ENCODE measurements at places on chromosomes 1 and 21. TPM values are rescaled to one million over a fixed set of nuclear protein-coding genes. Genes with fewer than 3 reads are reported as not detected.

The OR6N1 gene
- total RNA-seq = not detected

The TAF12 gene
- 33.9 TPM for total RNA-seq

The CLEC20A gene
- not detected for total RNA-seq

The GJC2 gene
- 0.61 TPM for total RNA-seq

The SEMA4A gene
- total RNA-seq = 9.0 TPM

The U2AF1 gene
- total RNA-seq = 17.9 TPM

The AMY1B gene
- total RNA-seq = not detected
